Cortex of kidney (tissue), 1 donor: ENCODE measurements at places on chromosomes 3 and 15.

DNA sequence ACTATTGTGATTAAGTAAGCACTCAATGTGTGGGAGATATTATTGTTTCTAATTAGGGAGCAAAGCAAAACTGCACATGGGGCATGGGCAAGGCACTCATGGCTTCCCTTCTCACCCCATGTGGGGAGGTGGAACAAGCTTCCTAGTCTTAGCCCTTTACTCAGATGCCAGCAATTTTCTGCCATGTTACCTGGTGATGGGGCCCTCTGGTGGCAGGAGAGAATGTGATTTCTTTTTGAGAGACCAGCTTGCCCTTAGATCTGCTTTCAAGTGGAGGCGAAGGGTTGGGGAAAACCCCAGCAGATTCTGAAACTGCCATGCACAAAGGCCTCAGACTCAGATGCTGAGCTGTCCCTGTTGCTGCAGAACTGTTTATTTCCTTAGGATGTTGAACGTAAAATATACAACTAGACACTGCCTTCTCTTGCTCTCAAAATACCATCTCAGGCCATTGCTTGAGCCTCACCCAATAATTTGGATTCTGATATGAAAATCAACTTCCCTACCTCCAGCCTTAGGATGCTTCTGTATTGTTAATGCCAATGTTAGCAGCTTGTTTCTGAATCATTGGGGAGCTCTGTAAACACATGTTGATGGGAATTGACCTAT lies 130.2 kb upstream of the TPRG1 start:
- no peak for DNase-seq

- no peak for DNase-seq
Measured at GRCh38 chr15:42716125-42716524, 20.8 kb downstream of the CDAN1 start.

DNA sequence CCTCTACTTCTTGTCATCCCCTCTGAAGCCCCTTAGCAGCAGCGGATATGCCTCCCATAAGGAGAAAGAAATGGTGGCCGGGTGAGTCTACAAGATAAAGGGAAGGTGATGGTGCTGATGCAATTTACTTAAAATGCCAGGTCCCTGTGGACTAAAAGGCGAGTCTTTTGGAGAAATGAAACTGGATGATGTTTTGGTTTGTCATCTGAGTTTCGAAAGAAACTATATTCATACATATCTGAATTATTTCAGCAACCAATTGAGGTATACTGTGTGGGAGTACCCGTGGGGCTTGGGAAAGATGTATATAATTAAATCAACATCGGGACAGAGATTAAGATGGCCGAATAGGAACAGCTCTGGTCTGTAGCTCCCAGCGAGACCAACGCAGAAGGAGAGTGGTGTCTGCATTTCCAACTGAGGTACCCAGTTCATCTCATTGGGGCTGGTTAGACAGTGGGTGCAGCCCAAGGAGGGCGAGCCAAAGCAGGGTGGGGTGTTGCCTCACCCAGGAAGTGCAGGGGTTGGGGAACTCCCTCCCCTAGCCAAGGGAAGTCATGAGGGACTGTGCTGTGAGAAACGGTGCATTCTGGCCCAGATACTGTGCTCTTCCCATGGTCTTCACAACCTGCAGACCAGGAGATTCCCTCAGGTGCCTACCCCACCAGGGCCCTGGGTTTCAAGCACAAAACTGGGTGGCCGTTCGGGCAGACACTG lies 210.6 kb upstream of the CHRM5 start:
- no peak for DNase-seq

- no peak for DNase-seq
Measured at GRCh38 chr15:70240082-70240481, 142.4 kb upstream of the TLE3 start.

DNA sequence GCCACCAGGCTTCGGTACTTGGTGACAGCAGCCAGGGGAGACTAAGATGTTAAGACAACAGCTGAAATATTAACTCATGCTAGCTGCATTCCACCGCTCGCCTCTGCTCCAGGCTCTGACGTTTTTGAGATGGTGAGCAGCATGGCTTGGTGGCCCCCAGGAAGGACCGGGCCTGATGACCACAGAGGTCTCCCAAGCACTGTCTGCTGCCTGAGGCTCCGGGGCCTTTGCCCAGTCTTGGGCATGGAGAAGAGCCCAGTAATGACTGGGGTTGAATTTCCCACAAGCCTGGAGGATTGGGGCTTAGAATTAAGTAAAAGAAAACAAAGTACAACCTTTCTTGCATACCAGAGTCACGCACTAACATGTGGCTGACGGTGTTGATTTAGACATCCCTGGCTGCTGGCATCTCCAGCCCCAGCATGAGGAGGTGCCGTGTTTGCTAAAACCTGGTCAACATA lies 243.6 kb upstream of the LYSMD4 start:
- no peak for DNase-seq

- no peak for DNase-seq
Measured at GRCh38 chr3:177597311-177598096, 400.2 kb upstream of the TBL1XR1 start.

DNA sequence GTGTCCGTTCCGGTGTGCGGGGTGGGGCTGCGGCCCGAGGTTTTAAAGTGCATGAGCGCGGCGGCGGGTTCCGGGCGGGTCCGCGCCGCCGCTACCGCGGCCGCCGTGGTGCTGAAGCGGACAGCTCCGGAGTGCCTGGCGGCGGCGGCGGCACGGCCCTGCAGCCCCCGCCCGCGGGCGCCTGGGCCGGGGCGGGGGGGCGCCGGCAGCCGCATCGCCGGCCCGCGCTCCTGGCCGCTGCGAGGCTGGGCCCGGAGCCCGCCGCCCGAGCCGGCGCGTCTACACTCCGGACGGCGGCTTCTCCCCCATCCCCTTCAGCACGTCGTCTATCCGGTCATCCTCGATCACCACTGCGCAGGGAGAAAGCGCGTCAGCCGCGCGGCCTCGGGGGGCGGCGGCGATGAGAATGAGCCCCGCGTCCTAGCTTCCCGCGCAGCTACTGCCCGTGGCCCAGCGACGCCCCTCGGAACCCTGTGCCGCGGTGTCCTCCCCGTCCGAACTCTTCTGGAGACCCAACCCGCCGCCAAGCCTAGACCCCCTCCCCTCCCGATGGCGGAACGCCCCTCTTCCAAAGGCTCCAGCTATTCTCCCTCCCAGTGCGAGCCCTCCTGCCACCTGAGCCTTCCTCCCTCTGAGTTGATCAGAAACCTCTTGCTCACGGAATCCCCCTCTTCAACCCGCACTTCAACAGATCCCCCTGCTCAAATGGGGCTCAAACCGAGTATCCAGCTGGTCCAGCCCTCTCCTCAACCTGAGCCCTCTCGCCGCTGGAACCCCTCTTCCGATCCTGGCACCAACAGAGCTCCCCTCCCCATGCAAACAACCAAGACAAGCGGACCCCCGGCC lies 1.3 kb downstream of the CAMK2N2 start:
- no peak for DNase-seq

GRCh38 chr3:7977245-7978086 lies 524.2 kb upstream of the LMCD1 start:
- DNase-seq = no peak

GRCh38 chr3:119967353-119968006 lies 126.8 kb downstream of the GSK3B start:
- DNase-seq = no peak
